Skeletal muscle cell (primary cell): ENCODE measurements at places on chromosomes 5 and 9.

DNA sequence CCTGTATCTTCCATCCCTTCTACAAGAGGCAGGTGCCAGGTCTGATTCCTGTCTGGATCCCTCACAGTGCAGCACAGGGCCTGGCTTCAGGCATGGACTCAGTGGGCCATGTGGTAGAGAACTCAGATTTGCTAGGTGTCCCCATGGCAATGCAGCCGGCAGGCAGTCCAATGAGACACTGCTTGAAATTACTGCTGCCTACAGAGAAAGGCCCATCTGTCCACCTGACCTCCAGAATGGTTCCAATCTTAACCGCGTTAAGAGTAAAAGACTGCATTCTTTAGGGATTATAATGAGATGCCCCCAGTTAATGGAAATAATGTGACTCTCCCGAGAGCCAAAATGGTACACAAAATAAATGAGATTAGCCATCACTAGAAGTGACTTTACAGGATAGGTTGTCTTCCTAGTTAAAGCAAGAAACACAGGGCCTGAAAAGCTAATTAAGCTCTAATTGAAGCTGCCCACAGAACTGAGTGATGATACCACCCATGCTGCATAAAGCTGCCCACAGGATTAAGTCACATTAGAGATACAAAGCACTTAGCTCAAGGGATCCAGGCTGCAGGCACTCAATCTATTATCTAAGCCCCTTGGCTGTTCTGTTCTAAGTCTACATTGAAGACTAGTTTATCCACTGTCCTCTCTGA, 11.4 kb downstream of the FAM193B start:
- DNase-seq: no peak

- no peak for DNase-seq
These were observed 88.8 kb downstream of the LURAP1L start for GRCh38 chr9:12863618-12864017.

DNA sequence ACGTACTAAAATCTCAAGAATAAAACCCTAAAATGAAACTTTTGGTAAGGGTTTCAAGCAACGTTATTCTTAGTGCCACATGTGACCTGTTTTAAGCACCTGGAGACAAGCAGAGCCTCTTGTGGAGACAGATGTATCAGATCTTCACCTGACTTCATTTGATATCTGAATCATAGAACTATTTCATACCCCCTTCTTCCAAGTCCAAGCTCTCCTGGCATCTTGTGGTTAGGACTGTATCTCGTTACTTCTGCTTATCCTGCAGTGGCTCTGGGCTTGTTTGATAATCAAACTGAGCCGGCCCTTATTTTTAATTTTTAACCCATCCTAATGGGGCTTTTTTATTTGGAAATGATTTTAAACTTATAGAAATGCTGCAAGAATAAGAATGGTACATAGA, 11.1 kb upstream of the FSD1L start:
- no peak for DNase-seq

DNA sequence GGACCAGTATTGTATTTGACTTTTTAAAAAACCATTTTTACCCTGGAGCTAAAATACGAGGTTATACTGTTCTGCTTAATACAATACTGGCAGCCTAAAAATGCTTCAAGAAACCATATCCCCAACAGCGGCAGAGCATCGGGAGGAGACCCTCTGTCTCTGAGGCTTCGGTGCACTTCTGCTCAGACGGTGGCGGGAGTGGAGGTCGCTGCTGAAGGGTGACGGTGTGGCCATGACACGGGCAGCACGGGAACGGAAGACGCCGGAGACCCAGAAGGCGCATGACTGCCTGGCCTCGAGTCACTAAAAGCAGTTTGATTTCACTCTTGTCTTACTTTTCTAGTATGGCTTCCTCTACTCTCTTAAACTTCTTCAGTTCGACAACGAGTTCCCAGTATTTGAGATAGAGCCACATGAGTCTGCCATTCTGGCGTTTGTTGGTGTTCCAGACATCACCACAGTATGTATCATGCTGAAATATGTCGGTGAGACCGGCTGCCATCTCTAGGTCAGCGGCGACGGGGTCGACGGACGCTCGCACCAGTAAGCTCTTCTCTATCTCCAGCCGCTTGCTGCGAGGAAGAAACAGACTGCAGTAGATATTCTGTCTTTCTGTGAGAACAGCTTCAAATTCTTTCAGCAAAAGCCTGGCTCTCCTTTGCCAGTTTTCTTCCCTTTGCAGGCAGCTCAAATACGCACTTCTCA, 12.8 kb downstream of the CCDC127 start:
- no peak for DNase-seq

- no peak for DNase-seq
These were observed 29.6 kb upstream of the UBAC1 start for GRCh38 chr9:135990468-135991429.

DNA sequence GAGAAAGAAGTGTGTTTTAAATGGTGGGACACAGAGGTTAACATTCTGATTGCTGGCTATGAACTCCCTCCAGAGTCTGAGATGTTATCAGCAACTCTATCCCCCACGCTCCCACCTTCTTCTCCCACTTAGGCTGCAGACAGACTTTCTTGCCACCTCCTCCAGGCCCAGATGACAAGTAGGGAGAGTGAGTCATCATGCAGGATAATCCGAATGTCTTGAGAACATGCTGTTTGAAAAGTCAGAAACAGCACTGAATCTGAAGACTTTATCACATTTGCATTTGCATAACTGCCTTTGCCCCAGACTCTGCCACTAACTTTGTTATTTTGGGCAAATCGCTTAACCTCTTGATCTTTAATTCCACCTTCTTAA, 139.8 kb downstream of the ESM1 start:
- DNase-seq: peak; percentile 29

- DNase-seq: no peak
These were observed 247.8 kb downstream of the AOPEP start for GRCh38 chr9:94974154-94974879.

DNA sequence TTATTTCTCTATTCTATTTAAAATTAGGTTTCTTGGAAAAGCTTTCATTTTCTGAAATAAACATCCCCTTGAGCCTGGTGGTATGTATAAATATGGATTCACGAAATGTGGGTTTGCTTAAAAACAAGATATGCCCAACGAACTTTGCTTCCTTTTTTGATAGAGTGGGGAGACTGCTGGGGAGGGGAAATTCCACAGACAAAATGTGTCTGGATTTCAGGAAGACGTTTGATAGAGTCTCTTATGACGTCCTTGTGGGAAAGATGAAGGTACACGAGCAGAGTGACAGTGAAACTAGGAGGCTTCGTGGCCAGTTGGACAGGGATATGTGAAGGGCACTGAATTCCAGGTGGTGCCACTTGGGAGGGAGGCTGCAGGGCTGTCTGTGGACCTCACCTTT, 84.5 kb upstream of the RPS23 start:
- no peak for DNase-seq

DNA sequence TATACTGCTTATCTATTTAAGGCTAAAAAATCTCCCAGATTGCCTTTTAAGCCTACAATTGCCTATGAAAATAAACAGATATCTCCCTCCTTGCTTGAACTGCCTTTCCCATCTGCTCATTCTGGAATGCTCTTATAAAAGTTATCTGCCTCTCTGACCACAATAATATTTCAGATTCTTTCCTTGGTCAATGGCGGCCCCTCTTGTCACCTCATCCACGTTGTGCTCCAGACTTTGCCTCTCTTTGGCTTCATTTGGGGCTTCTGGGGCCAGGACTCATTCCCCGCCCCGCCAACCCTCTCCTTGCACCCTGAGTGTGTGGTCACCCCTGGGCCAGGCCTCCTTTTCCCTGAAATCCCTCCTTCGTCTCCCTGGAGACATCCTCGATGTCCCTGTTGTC, 110.0 kb upstream of the RPS23 start:
- no peak for DNase-seq

DNA sequence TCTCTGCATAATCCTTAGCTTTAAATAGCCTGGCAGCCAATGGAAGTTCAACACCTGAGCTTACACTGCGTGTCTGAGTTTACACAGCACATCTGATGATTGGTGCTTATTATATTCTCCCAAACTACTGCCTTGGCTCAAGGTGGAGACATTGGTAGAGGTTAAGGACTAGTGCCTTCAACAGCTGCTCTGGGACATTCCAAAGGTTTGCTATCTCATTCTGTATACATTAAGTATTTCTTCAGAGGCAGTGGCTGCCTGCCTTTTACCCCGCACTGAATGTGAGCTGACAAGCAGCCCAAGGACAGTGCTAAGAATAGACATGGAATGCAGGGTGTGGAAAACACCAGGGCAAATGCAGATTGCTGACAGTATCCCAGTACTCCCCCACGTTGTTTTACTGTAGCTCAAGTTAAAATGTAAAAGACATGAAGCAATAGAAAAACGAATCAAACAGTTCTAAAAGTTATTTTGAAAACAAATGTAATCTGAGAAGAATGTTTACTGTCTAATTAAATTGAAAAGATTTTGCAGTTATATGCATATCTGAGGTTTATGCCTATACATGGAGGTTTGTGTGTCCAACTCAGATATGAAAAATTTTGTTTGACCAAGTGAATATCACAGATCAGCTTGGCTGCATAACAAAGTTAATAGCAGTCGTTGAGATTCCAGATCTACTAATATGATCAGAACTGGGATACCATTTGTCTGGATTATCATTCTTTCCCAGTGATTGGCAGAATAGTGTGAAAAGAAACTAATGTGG, 1.8 kb downstream of the HSPB3 start:
- peak; percentile 72 for DNase-seq

GRCh38 chr5:89471541-89471940, 588.6 kb upstream of the MEF2C start:
- DNase-seq: no peak

DNA sequence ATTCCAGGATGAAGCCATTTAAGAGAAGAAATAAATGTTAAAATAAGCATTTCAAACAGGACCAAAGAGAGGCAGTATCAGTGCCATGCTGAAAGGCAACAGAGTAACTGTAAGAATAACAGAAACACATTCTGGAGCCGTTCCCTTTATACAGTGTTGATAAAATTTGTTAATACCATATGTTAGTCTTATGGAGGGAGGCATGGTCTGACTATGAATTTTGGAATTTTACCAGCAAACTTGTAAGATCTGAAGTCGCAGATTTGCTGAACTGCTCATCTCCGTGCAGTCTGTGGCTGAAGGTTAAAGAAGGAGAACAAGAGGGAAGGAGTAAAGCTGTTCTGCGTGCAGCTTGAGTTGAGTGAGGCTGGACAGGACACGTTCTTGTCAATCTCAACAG, 508.4 kb downstream of the NFIB start:
- DNase-seq: no peak

DNA sequence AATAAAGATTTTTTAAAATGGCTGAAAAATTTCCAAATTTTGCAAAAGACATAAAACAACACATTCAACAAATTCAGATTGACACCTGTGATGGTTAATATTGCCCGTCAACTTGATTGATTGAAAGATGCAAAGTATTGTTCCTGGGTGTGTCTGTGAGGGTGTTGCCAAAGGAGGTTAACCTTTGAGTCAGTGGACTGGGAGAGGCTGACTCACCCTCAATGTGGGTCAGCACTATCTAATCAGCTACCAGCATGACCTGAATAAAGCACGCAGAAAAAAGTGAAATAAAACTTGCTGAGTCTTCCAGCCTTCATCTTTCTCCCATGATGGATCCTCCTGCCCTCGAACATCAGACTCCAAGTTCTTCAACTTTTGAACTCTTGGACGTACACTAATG, 868.0 kb upstream of the CTNND2 start:
- DNase-seq: no peak

DNA sequence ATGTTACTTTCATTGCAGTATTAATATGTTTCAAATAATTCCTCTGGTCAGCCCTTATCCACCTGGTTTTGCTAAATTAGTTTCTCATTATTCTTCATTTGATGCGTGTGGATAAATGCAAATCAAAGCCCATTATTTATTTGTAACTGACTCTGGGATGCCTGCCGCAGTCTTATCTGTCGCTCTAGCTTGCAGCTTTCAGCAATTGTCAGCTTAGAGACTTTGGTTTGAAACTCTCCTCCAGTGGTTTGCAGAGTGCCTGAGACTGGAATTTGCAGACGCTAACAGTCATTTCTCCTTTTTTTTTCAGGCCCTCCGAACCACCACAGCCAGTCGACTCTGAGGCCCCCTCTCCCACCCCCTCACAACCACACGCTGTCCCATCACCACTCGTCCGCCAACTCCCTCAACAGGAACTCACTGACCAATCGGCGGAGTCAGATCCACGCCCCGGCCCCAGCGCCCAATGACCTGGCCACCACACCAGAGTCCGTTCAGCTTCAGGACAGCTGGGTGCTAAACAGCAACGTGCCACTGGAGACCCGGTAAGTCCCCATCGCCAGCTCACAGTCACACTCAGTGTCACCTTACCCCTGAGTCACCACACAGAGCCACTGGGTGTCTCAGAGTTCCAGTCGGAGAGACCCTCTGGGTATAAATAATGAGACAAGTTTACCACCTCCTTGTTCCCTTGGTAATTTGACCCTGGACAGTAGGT, 339.0 kb upstream of the WWC1 start:
- DNase-seq: no peak

DNA sequence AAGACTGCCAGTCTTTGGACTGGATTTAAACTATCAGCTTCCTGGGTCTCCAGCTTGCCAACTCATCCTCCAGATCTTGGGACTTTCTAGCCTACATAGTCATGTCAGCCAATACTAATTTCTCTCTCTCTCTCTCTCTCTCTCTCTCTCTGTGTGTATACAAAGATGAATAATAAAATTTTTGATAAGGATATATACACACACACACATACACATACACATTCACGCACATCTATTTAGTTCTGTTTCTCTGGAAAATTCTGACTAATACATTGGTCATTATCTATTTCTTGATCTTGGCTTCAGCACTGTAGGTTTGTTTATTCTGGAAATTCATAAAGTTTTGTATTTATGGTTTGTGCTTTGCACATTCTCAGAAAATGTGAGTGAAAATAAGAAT, 1606.2 kb upstream of the NUDT12 start:
- no peak for DNase-seq

GRCh38 chr9:38334234-38334633, 58.3 kb upstream of the ALDH1B1 start:
- DNase-seq: no peak

- DNase-seq: no peak
These were observed 15.9 kb downstream of the OR2V1 start for GRCh38 chr5:181114844-181115778.

- DNase-seq: no peak
These were observed 163.7 kb upstream of the PPP1R2B start for GRCh38 chr5:156686380-156686779.

DNA sequence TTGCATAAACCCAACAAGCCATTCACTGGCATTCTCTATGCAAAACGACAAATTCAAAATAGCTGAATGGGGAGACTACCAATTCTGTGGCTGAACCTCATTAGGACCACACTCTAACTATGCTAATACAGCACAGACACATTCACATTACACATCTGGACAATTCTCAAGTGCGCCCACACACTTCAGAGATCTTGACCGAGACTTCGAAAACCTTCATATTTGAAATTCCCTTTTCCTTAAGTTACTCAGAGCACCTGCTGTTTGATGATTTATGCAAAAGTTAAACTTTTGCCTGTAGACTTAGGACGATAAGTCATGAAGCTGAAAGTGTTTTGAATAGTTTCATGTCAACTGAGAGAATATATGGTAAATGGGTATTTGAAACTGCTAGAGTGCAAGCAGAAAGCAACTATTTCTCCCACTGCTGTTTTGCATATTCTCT, 111.9 kb downstream of the FBN2 start:
- DNase-seq: no peak

- DNase-seq: no peak
These were observed 86.7 kb downstream of the KCNIP1 start for GRCh38 chr5:170590566-170590965.
